Renal cortical epithelial cell (primary cell): ENCODE measurements at places on chromosomes 1 and 21.
A peak's percentile ranks its signal among the peaks of the same experiment; 100 is the strongest.

GRCh38 chr1:228842094-228842775, 107.0 kb downstream of the RHOU start:
- peak; percentile 91 for DNase-seq

DNA sequence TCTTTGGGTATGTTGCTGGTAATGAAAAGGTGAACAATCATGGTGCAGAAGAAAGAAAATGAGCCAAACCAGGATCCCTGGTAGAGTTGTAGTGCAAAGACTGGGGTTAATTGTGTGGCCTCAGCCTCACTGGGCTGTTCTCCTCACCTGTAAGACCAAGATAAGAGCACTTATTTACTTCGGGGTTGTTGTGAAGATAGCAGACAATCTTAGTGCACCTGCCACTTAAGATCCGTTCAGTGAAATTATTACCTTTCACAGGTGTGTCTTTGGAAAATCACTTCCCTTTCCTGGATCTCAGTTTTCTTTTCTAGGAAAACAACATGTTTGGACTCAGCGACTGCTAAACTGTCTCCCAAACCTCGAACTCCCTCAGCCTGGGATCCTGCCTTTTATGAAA, 1.3 kb upstream of the FGGY start:
- no peak for DNase-seq

GRCh38 chr1:246801241-246802020, 77.2 kb downstream of the SCCPDH start:
- DNase-seq = no peak

GRCh38 chr1:203405703-203406438, 54.9 kb upstream of the FMOD start:
- no peak for DNase-seq

- no peak for DNase-seq
These were observed 23.1 kb downstream of the TP73 start for GRCh38 chr1:3675436-3675835.

DNA sequence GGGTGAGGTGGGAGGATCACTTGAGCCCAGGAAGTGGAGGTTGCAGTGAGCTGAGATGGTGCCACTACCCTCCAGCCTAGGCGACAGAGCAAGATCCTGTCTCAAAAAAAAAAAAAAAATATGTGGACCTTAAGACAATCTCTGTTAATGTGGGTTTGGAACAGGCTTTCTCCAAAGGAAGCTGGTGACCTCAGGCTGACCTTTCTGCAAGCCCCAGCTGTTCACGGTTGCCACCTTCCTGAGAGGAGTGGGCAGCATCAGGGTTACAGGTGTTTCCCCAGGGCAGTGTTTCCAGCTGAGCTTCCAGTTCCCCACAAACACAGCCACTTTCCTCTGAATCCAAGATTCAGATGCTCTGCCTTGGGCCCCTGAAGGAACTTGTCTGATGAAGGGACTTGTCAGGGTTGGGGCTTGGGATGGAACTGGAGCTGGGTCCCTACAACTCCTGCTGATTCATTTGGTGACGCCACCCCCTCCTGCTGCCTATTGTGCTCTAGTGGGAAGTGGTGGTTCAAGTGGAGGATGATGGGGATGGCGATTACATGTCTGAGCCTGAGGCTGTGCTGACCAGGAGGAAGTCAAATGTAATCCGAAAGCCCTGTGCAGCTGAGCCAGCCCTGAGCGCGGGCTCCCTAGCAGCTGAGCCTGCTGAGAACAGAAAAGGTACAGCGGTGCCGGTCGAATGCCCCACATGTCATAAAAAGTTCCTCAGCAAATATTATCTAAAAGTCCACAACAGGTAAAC, 1.9 kb downstream of the ZBTB48 start:
- DNase-seq = no peak
